Heart left ventricle (tissue), 16 donors: ENCODE measurements at places on chromosomes 3 and 15. TPM values are rescaled to one million over a fixed set of nuclear protein-coding genes. Genes with fewer than 3 reads are reported as not detected.
A peak's percentile ranks its signal among the peaks of the same experiment; 100 is the strongest.

- DNase-seq, result no peak
- no peaks in the 10 kb centered on the region for H3K36me3 ChIP-seq
- no peaks in the 10 kb centered on the region for H3K4me1 ChIP-seq
- H3K27me3 ChIP-seq, result no peaks in the 10 kb centered on the region
These were observed 117.6 kb upstream of the CHMP2B start for GRCh38 chr3:87109465-87109864.

DNA sequence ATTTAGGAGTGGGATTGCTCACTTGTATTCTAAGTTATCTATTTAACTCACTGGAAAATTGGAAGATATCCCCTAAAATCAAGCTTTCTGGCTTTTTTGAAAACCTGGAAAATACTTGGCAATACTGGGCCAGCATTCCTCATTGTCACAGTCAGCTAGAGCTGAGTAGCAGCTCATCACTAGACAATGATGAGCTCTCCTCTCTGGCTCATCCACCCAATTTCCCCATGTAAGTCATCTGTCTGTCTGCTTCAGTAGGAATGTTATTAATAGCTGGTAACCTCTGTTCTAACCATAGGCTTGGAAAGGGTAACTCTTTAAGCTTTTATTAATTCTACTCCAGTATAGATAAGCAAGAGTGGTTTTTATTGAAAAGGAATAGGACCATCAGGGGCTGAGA lies 39.7 kb upstream of the PIK3R4 start:
- no peak for DNase-seq
- H3K27me3 ChIP-seq, result no peaks in the 10 kb centered on the region
- H3K27ac ChIP-seq, result no peak overlapping the region
- H3K4me3 ChIP-seq, result no peak overlapping the region

DNA sequence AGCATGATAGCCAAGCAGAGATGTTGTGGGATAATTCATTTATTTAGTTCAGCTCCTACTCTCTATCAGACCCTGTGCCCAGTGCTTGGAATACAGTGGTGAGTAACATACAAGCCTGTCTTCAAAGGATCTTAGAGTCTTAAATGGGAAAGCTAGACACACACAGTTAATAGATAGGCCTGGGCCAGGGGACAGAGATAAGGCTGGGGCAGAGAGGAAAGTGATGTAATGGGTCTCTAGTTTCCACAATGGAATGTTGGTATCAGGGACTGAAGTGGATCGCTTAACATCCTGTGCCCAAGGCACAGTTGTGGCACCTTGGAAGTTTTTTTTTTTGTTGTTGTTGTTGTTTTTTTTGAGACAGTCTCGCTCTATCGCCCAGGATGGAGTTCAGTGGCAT lies 79.9 kb upstream of the POLG start:
- H3K27ac ChIP-seq, result no peak overlapping the region
- peaks cover 100% of the 10 kb centered on the region for H3K27me3 ChIP-seq
- no peaks in the 10 kb centered on the region for H3K36me3 ChIP-seq

DNA sequence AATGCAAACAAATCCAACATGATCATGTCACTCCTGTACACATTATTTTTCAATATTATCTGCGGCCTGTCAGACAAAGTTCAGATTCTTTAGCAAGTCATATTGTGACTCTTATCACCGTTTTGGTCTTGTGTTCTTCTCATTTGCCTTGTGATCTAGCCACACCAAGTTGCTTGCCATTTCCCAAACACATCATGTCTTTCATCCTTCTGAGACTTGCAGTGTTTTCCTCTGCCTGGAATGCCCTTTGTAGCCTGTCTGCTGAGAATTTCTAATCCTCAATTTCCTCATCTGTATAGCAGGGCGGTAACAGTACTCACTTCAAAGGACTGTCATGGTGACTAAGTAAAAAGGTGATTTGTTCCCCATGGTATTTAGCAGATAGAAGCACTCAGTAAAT lies 135.0 kb downstream of the GREM1 start:
- H3K27ac ChIP-seq, result no peak overlapping the region
- no peak overlapping the region for H3K4me3 ChIP-seq
- no peaks in the 10 kb centered on the region for H3K4me1 ChIP-seq
- H3K27me3 ChIP-seq, result no peaks in the 10 kb centered on the region
- H3K36me3 ChIP-seq, result no peaks in the 10 kb centered on the region

- H3K4me3 ChIP-seq, result no peak overlapping the region
- H3K27ac ChIP-seq, result no peak overlapping the region
- H3K27me3 ChIP-seq, result no peaks in the 10 kb centered on the region
- no peaks in the 10 kb centered on the region for H3K36me3 ChIP-seq
These were observed 61.7 kb downstream of the LDHAL6B start for GRCh38 chr15:59268168-59268851.

DNA sequence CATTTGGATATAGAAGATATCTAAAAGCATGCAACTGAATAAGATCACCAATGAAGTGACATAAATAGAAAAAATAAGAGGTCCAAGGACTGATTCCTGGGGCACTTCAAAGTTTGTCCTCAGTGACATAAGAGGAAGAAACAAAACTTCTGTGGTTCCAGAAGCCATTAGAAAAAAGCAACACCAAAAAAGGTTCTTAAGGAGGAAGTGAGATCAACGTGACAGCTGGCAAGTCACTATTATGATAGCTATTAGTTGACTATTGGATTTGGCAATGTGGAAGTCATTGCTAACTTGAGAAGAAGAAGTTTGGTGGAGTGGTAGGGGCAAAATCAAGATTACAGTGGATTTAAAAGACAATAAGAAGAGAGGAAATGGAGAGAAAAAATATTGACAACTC lies 1098.3 kb downstream of the NAALADL2 start:
- DNase-seq, result no peak
- H3K27ac ChIP-seq, result no peak overlapping the region
- no peaks in the 10 kb centered on the region for H3K27me3 ChIP-seq
- H3K4me3 ChIP-seq, result no peak overlapping the region

DNA sequence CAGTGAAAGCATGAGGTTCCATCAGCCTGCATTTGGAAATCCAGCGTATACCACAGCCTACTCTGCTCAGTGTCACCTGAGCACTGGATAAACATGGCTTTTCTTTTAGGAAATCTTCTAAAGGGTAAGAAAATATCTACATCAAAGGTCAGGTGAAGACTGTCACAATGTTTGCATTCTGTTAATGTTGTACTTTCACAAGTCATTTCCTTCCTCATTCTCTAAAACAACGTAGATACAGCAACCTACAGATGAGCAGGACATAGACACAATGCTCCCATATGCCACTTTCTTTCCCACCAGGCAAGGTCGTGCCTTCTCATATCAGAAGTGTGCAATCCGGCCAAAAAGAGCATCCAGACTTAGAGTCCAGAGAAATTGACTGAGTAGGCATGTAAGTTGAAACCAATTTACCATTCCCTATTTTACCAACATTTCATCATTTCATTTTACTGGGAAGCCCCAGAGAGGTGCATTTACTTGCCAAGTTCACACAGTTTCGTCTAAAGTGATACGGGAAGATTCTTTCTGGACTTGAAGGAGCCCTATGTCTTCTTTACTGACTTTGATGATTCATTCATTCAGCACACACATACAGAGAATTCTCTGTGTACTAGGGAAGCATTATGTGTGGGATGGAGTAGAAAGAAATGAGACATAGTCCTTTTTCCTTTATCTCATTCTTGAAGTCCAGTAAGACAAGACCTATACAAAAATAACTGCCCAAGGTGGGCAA lies 30.6 kb upstream of the LPP start:
- H3K4me3 ChIP-seq, result no peak overlapping the region
- H3K27ac ChIP-seq, result no peak overlapping the region
- no peak for DNase-seq
- no peaks in the 10 kb centered on the region for H3K27me3 ChIP-seq
- no peaks in the 10 kb centered on the region for H3K36me3 ChIP-seq

DNA sequence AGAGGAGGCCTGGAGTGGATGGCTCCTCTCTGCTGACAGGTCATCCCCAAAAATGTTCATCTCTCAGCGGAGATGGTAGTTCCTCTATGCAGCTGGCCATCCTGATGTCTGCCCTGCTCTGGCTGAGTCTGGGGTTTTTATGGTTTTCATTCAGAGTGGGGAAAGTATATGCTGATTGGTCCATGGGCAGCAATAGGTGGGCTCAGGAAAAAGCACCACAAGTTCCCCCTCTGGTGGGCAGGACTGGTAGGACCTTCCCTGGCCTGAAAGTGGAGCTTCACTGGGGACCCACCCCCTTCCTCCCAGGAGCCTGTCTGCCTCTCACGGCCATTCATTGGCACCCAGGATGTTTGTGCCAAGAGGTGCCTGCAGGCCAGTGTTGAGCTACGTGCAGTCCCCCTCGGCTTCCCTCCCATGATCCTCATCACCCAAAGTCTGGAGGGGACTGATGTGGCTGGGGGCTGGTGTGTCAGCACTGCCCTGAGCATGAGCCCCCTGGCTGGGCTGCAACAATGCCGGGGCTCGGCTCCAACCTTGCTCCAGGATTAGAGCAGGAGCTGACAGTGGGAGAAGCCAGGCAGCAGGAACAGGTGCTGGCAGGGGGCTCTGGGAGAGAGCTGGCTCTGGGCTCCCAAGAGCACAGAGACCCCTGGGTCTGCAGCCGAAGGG lies 13.1 kb upstream of the BLOC1S6 start:
- DNase-seq, result no peak
- H3K4me3 ChIP-seq, result no peak overlapping the region
- no peaks in the 10 kb centered on the region for H3K4me1 ChIP-seq
- no peak overlapping the region for H3K27ac ChIP-seq

- no peaks in the 10 kb centered on the region for H3K36me3 ChIP-seq
- no peaks in the 10 kb centered on the region for H3K27me3 ChIP-seq
- H3K4me3 ChIP-seq, result no peak overlapping the region
- no peak overlapping the region for H3K27ac ChIP-seq
These were observed 194.1 kb downstream of the ROBO2 start for GRCh38 chr3:77234004-77234403.

DNA sequence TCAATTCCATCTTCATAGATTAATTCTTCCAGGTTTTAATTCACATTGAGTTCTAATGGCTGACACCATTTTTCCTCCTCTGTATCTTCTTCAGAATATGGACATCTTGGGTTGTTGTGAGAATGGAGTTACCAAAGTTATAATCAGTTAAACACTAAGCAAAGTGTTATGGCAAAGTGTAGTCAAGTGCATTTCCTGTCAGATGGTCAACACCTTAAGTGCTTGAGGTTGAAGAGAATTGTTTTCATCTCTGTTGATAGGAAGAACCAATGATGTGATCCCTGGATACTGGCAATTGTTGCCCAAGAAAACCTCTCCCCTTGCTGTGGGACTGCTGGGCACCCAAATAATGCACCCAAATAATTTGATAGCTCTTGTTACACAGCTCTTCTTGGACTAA lies 102.6 kb upstream of the SATB1 start:
- no peak for DNase-seq
- no peak overlapping the region for H3K27ac ChIP-seq
- H3K4me3 ChIP-seq, result no peak overlapping the region
- no peaks in the 10 kb centered on the region for H3K4me1 ChIP-seq
- no peaks in the 10 kb centered on the region for H3K27me3 ChIP-seq

DNA sequence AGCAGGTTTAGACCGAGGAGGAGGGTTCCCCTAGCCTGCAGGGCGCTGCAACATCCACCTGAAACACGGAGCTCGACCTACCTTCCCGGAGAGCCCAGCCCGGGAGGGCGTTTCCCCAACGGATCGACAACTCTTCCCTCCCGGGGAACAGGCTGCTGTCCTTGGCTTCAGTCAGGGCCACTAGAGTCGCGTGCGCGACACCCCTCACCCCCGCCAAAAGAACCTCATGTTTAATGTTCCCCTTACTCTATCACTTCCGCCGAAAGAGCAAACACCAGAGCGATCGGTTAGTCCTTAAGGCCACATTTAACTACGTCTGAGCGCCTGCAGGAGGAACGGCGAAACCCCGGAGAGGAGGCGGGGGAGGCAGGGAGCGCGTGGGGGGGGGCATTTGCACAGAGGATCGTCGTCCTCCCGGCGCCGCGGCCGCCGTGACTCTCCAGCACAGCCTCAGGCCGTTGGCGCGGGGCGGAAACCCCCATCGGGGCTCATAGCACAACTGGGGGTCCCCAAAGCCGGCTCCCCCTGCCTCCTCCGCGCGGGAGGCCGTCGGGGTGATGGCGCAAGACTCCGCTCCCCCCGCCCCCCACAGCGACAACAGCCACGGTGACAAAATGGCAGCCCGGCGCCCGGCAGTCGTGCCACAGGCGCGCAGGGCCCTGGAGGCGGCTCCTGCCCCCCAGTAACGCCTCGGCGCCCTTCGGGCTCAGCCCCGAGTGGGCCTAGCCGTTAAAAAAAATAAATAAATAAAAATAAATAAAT lies 3.2 kb downstream of the ANP32A start:
- peak overlapping the region; percentile 98 for H3K27ac ChIP-seq
- peak; percentile 74 for DNase-seq
- peak overlapping the region; percentile 95 for H3K4me3 ChIP-seq

DNA sequence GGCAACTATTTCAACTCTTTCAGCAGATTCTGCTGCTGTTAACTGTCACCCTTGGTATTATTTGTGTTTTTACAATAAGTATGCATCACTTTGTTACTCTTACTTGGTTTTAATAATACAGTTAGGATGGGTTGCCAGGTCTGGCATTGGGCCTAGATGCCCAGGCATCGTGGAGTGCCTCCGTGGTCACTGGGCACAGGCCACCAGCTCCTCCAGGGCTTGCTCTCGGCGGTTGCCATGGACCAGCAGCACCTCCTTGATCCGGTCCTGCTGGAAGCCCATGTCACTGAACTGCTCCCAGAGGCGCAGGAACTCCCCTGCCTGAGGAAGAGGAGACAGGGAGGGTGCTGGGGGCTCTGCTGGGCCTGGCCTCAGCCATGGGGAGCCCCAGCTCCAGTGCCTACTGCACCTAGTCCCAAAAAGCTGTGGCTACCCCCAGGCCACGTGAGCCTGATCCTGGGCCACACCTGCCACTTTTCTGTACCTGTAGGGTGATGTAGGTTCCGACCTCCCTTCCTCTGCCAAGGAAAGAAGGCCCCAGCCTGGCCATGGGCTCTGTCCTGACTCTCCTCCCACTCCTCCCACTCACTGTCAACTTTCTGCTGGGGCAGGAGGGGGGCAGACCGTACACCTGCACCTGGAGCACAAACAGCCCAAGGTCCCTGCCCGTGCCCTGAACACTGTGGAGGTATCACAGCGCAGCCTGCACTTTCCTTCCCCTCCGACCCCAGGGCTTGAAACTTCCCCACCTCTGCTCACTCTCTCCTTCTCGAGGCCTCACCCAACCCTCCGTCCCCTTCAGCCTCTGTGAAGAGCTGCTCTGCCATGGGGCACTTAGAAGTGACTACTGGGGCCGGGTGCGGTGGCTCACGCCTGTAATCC lies 16.6 kb downstream of the KBTBD13 start:
- no peaks in the 10 kb centered on the region for H3K27me3 ChIP-seq
- DNase-seq, result no peak
- peaks cover 42% of the 10 kb centered on the region for H3K4me1 ChIP-seq
- H3K4me3 ChIP-seq, result no peak overlapping the region
- no peak overlapping the region for H3K27ac ChIP-seq

GRCh38 chr3:73480187-73480672 lies 144.5 kb downstream of the PDZRN3 start:
- H3K4me1 ChIP-seq, result peaks cover 51% of the 10 kb centered on the region
- H3K27me3 ChIP-seq, result no peaks in the 10 kb centered on the region
- DNase-seq, result no peak
- H3K27ac ChIP-seq, result peak overlapping the region; percentile 4

PRTG gene
- polyA plus RNA-seq, result 0.47 TPM

CAMK1 gene
- polyA plus RNA-seq, result 17.5 TPM

SNRPN gene
- 345 TPM for polyA plus RNA-seq

FBXL22 gene
- polyA plus RNA-seq, result 20.1 TPM

IMPG2 gene
- not detected for polyA plus RNA-seq
